Daoy (cell line): ENCODE measurements at places on chromosomes 6 and 20. TPM values are rescaled to one million over a fixed set of nuclear protein-coding genes. Genes with fewer than 3 reads are reported as not detected.

The STX16 gene
- 12.1 and 16.0 TPM in 2 replicates for total RNA-seq

The PLCB4 gene
- total RNA-seq, result 0.54 and 3.7 TPM in 2 replicates

The NRM gene
- total RNA-seq, result 7.5 and 7.8 TPM in 2 replicates

The PDRG1 gene
- total RNA-seq, result 9.7 and 13.6 TPM in 2 replicates

GRCh38 chr6:111918825-111919224 lies 45.6 kb upstream of the FYN start:
- DNase-seq, result peak; percentile 87

DNA sequence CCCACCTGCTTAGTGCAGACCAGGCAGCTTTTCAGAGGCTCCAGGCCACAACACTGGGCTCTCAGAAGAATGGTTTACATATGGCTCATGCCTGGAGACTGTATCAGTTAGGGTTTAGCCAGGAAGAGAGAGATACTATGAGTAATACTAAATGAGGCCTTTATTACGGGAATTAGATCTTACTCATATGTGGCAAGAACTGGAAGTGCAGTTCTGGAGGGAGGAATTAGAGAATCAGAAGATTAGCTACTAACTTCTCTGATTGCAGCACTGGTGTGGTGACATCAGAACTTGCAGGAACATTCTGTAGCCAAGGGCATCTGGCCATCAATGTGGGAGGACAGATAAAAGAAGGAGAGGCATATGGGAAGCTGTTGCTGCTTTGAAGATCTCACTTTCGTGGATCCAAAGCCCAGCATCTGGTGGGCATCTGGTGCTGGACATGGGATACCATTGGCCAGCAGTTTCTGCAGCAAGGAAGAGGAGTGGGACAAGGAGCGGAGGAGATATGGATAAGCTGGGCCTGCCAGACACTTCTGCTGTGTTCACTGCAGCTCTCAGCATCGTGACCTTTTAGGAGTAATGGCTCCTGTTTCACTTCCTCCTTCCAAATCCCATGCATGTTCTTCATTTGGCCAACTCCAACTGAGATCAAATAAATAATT lies 248.5 kb downstream of the BTBD3 start:
- DNase-seq, result peak; percentile 37

- DNase-seq, result no peak
These were observed 75.1 kb downstream of the QKI start for GRCh38 chr6:163489584-163489983.

- DNase-seq, result no peak
These were observed 89.9 kb downstream of the FIG4 start for GRCh38 chr6:109781001-109781400.

GRCh38 chr6:116518621-116519368 lies 7.4 kb downstream of the CALHM5 start:
- DNase-seq, result no peak

GRCh38 chr6:90502866-90503407 lies 83.9 kb downstream of the MAP3K7 start:
- DNase-seq, result no peak

- no peak for DNase-seq
These were observed 88.3 kb upstream of the KCNQ5 start for GRCh38 chr6:72533606-72534005.

DNA sequence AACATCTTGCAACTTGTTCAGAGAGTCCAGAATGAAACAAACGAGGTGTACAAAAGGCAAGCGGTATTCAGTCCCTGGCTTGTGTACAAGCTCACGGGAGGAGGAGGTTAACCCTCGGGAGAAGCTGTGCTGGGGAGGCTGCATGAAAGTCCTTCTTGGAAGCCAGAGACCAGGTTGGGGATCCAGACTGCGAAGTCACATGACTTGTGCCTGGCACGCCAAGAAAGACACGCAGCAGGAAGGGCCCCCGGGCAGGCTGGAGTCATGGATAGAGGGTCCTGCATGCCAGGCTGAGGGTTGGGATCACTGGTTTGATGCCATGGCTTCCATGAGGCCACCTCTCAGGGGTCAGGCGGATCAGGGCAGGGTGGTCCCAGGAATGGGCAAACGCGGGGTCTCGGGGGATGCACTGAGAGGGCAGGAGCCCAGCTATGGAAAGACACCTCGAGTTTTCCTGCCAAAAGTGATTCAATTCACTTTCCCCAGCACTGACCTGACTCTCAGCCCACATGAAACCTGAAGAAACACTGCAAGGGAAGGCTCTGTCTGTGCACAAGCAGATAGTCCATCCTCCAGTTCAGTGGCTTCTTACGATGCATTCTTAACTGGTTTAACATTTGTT lies 79.4 kb downstream of the DLL1 start:
- no peak for DNase-seq

DNA sequence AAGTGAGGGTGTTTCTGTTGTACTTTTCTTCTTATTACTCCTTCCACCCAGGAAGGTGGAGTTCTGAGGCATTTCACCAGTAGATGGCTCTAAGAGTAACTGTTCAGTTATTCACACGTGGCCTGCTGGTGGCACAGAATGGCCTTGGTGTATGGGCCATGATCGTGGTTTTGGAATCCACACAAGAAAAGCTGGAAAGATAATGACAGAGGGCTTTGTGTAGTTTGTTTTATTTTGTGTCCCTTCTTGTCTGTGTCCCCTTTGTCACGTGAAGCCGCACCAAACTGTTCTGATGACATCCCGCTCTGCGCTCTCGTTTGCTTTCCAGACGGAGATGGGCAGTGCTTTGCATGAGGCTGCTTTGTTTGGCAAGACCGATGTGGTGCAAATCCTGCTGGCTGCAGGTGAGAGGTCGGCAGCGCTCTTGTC lies 93.4 kb downstream of the ANKS1A start:
- peak; percentile 27 for DNase-seq

DNA sequence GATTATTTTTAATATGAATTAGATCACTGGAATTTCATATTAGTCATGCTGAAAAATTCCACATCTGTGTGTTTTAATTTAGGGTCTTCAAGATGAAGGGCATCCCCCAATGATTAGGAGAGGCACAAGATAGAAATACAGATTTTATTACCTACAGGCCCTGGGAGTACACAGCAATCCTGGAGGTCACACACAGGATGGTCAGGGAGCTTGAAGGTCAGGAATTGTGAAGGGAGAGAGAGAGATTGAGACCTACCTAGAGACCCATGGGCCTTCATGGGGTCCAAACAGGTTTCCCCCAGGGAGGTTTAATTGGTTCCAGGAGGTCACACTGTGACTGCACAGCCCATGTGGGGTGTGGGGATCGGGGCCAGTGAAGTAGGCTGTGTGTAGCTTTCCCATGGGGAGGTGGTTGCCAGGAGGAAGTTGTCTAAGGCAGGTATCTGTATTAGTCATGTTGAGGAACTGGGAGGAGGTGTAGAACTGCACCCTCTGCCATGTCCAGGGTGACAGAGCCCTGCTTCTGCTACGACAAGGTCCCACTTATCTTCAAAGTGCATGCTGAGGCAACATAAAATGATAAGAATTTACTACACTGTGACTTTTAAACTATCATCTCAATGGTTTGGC lies 18.3 kb downstream of the SNX9 start:
- DNase-seq, result peak; percentile 61

DNA sequence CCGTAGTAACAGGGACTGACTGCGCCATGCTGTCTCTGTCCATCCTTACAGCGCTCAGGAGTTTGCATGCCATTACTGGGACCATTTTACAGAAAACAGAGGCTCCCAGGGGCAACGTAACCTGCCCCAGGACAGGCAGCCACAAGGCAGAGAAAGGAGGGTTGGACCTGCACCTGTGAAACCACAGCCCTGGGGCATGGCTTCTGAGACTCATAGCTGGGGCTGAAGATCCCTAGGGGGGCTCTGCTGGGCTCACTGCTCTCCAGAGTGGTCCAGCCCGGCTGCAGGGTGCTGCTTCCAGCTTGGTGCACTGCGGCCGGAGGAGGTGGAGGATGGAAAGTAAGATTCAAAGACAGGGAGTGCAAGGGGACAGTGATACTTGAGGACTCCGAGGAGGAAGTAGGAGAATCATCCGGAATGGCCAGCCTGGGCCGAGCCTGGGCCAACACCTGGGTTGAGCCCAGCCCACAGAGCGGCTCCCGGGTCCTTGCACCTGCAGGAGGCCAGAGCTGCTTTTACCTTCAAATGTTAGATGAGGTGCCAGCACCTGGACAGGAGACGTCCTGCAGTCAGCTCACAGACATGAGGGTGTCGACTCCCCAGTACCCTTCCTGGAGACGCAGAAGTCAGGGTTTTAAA lies 183.2 kb downstream of the CDH4 start:
- no peak for DNase-seq

DNA sequence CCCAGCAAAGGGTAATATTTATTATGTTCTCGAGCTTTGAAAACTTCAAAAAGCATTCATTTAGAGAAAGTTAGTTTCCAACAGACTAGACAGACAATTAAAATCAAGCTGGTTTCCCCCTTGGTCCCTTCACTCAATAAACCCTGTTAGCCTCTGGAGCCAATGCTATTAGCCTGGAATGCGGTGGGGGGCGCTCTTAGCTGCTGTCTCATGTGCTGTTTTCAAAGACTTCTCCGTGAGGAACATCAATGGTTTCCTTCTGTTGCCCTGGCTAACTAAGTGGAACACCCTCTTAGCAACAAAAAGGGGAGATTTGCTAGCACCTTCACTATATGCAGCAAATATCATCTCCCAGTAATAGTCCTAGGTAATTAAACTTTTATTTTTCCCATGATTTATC lies 86.4 kb downstream of the LY86 start:
- no peak for DNase-seq
